ENCODE measurements at places on chromosomes 16 and 17.

DNA sequence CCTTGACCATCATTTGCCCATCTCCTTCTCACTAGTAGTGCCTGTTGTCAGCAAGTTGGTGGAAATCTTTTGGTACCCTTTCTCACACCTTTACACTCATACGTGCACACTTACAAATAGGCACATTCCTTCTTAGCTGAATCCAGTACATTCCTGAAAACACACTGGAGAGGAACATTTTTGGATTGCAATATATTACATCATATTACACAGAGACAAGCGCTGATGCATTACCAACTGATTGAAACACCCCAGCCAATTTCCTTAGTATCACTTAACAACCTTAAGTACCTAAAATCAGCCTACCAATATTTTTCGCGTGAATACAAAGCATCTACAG lies 64.1 kb downstream of the PLCG2 start:
- DNase-seq = no peak

DNA sequence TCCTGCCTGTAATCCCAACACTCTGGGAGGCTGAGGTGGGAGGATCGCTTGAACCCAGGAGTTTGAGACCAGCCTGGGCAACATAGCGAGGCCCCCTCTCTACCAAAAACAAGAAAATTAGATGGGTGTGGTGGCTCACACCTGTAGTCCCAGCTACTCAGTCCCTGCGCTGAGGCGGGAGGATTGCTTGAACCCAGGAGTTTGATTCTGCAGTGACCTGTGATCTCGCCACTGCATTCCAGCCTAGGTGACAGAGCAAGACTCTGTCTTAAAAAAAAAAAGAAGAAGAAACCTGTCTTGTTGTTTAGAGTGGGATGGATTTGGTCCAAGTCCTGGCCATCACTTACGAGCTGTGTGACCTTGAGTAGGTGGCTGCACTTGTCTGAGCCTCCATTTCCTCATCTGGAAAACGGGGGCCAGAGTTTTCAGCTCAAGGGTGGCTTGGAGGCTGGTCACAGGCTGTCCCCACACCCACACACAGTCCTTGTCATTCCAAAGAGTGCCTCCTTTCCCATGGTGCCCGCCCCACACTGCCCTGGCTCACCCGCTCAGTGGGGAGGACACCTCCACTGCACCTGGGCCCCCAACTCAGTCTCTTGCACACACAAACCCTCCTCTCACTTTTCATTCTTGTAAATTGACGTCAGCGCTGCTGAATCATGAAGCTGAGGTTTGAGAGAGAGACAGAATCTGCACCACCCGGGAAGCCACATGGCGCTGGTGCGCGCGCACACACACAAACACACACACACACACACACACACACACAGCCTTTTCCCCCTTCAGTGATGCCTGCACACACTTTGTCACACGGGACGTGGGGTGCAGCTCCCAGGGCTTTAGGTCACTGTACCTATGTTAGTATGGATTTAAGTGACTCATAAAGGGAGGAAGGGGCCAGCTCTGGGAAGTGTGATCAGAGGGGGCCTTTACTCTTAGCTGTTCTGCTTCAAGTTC lies 4.2 kb downstream of the SOCS1 start:
- DNase-seq = peak; percentile 62

DNA sequence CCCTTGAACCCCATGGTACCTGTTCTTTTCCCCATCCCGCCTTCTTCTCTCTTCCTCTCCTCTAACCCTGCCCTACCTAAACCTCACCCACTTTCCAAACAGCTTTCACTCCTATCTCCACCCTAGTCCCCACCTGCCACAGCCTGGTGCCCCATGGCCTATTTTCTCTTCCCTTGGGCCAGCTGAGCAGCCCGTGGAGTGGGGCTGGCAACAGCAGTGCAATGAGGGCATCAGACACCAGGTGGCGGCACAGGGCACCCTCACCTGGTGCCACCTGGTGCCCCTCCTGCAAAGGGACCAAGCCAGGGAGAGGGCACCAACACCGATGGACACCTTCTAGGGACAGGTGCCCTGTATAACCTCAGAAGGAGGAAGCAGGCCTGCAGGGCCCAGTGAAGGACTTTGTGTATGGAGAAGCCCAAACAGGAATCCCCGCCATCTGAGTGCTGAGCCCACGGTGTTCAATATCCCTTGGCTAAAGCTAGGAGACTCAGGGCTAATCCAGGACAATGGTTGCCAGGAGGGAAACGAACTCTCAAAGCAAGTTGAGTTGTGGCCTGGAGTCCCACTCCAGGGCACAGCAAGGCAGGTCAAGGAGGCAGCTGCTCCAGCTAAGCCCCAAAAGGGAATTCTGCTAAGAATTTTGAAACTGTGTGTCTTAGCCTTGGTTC lies 4.0 kb upstream of the ABCC3 start:
- no peak for DNase-seq

DNA sequence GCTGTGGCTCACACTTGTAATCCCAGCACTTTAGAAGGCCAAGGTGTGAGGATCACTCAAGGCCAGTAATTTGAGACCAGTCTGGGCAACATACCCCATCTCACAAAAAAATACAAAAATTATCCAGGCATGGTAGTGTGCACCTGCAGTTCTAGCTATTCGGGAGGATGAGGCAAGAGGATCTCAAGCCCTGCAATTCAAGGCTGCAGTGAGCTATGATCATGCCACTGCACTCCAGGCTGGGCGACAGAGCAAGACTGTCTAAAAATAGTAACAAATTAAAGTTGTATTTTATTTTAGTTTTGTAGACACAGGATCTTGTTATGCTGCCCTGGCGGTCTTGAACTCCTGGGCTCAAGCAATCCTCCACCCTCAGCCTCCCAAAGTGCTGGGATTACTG lies 18.2 kb downstream of the USP31 start:
- DNase-seq = no peak

GRCh38 chr17:40810494-40810893 lies 10.7 kb upstream of the KRT28 start:
- DNase-seq = no peak

GRCh38 chr17:11487469-11487868 lies 110.8 kb upstream of the DNAH9 start:
- DNase-seq = no peak

GRCh38 chr17:3808701-3809100 lies 7.7 kb upstream of the ITGAE start:
- no peak for DNase-seq

All from activated gamma-delta T cell treated with anti-CD3 and anti-CD28 coated beads, Interleukin-2, amount 50 U/mL, for 16 hours (primary cell).